ENCODE measurements at places on chromosomes 6 and 20.

GRCh38 chr20:53080969-53081871, 109.1 kb downstream of the TSHZ2 start:
- DNase-seq, result peak; percentile 23

DNA sequence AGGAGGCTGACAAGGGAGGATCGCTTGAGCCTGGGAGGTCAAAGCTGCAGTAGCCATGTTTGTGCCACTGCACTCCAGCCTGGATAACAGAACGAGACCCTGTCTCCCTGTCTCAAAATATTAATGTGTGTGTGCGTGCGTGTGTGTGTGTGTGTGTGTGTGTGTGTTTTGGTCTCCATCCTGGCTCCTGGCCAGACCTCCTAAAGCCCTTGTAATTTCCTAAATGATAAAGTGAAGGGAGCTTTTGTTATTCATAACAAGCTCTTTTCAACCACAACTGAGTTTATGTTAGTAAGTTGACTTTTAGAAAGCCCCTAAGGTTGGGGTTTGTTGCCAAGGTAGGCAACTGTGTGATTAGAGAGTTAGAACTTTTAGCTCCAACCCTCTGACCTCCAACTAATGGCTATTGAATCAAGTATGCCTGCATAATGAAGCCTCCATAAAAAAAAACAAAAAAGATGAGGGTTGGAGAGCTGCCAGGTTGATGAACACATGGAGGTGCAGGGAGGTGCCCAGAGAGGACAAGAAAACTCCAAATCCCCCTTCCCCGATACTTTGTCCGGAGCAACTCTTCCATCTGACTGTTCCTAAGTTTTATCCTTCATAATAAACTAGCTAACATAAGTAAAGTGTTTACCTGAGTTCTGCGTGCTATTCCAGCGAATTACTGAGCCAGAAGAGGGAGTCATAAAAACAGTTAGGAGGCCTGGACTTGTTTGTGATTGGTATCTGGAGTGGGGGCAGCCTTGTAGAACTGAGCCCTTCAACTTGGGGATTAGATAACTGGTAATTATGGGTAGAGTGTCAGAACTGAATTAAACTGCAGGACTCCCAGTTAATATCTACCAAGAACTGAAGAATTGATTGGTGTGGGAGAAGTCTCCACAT, 5.3 kb upstream of the AIF1 start:
- DNase-seq, result no peak

DNA sequence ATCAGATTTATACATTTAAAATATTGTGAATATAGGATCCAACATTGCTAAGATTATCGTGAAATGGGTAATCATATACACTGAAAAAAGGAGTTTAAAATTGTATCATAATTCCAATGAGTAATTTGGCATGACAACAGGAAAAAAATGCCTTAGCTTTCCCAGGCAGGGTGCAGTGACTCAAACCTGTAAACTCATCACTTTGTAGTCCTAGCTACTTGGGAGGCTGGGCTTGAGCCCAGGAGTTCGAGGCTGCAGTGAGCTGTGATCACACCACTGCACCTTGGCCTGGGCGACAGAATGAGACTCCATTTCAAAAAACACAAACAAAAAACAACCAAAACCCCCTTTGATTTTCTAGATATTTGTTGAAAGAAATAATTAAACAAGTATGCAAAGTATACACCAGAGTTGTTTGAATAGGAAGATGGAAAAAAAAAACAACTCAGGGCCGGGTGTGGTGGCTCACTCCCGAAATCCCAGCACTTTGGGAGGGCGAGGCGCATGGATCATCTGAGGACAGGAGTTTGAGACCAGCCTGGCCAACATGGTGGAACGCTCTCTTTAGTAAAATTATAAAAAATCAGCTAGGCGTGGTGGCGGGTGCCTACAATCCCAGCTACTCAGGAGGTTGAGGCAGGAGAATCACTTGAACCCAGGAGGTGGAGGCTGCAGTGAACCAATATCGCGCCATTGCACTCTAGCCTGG, 98.7 kb downstream of the TRERF1 start:
- DNase-seq, result peak; percentile 78

DNA sequence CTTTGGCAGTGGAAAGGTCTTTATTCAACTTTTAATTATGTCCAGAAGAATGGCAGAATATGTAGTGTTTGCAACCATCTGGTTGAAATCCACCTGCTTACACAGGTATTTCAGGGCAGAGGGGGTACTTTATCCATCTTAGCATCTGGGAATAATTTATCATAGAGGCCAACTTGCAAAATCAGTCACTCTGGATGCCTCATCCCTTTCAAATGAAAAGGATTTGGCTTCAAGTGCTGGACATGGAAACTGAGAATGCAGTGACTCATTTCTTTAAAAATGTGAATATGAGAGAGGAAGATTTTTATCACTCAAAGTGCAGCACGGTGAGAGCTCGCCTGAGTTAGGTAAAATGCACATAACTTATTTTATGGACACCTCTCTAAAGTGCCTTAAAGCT, 758.3 kb downstream of the KIF16B start:
- DNase-seq, result no peak

DNA sequence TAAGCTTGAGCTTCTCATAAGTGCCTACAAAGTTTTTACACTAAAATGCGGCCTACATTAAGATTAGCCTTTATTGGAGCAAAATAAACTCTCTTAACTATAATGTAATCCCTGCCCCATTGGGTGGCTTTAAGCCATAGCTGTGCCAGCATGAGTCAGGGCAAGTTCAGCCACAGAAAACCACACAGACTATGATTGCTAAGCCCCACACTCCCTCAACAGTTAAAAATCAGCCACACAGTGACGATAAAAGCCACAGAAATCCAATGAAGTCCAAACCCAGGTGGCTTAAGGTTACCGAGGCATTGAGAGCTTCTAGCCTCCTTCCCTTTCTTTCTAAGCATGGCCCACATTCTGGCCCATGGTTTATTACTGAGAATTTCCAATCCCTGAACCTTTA, 61.6 kb downstream of the GRM1 start:
- DNase-seq, result peak; percentile 3

DNA sequence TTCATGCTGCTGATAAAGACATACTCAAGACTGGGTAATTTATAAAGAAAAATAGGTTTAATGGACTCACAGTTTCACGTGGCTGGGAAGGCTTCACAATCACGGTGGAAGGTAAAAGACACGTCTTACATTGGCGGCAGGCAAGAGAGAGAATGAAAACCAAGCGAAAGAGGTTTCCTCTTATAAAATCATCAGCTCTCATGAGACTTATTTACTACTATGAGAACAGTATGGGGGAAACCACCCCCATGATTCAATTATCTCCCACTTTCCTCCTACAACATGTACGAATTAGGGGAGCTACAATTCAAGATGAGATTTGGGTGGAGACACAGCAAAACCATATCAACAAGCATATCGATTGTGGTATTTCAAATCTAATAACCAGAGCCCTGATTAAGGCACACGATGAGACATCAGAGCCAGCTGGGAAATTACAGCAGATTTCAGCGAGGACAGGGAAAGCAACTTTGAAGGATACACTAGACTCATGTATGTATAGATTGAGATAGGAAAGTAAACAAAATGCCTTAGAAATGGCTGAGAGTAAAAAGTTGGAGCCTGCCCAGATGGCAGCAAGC, 129.8 kb upstream of the GJE1 start:
- DNase-seq, result no peak

- DNase-seq, result peak; percentile 32
Observed at GRCh38 chr20:50520222-50520880, 10.2 kb downstream of the PTPN1 start.

DNA sequence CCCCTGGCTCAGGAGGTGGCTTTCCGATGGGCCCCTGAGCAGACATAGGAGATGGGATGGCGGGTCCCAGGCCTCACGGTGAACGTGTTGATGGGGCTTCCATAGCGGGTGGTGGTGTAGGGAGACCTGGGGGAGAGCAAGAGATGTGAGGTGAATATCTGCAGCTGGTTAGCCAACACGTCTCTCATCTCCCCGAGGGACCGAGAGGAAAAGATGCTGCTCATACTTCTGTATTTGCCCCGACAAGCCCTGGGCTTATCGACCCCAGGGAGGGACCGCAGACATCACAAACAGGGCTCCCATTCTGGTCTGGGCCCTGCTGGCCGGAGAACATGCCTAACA, 38.7 kb downstream of the C6orf132 start:
- DNase-seq, result no peak

DNA sequence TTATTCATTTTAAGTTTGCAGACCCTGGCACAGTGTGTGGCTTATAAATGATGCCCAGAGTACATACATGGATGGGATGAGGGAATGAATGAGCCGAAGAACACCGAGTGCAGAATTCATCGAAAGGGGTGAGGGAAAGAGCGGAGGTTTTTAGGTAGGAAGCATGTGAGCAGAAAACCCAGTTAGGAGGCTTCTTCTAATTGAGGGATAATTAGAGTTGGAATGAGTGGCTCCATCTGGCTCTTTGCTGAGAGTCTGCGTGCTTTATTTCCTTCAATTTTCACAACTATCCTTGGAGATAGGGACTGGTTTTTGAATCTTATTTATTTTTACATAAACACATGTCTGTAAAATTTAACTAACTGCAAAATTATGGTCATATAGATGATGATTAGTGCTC, 150.7 kb downstream of the DOK5 start:
- no peak for DNase-seq

DNA sequence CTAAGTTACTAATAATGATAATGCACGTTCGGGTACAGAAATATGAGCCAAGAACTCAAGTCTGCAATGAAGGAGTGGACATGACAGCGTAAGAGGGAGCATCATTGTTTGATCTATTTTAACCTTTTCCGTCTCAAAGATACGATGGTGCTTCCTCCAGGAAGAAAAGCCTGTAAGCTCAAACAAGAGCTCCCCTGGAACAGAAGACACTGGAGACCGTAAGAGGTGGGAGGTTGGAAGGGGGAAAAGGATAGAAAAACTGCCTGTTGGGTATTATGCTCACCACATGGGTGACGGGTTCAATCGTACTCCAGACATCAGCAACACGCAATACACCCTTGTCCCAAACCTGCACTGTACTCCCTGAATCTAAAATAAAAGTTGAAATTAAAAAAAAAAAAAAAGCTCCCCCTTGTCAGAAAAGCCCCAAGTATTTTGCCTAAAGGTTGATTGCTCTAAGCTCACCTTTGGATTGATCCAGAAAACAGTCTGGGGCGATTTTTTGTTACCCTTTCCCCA, 180.5 kb downstream of the TRIM27 start:
- DNase-seq, result no peak

GRCh38 chr6:33317419-33317668, 200 bp downstream of the ZBTB22 start:
- no peak for DNase-seq

DNA sequence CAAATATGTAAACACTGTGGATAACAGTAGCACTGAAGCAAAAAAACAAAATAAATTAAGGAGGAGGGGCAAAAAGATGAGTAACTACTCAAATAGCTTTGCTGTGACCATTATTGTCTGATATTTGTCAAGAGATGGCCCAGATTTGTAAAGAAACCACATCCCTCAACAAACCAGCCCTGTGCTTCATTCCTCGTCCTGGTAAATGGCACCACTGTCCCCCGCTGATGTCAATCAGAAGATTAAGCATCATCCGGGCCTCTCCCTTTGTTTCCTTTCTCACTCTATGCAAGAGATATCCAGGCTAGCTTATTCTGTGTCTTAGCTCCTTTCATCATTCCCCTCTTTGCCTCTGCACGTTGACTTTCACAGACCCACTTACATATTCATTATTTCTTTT, 259.0 kb downstream of the SYNE1 start:
- peak; percentile 70 for DNase-seq

GRCh38 chr6:119637768-119638167, 288.2 kb upstream of the MAN1A1 start:
- DNase-seq, result no peak

DNA sequence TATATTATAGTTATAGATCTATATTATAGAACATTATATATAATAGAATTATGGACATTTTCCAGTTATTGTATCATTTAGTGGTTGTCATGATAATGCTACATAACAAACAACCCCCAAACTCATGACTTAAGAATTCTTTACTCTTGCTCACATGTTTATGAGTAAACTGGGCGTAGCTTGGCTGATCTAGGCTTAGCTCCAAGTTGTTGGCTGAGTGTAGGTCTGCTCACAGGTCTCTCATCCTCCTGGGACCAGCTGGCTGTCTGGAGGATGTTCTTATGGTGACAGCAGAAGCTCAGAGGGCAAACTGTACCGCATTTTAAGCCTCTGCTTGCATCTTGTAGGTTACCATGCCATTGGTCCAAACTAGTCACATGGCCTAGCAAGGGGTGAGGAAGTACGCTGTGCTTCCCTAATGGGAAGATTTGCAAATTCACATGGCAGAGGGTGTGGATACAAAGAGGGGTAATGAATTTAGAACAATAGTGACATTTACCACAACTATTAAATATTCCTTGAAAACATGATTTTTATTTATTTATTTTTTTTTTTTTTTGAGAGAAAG, 34.2 kb downstream of the ARHGAP40 start:
- no peak for DNase-seq

DNA sequence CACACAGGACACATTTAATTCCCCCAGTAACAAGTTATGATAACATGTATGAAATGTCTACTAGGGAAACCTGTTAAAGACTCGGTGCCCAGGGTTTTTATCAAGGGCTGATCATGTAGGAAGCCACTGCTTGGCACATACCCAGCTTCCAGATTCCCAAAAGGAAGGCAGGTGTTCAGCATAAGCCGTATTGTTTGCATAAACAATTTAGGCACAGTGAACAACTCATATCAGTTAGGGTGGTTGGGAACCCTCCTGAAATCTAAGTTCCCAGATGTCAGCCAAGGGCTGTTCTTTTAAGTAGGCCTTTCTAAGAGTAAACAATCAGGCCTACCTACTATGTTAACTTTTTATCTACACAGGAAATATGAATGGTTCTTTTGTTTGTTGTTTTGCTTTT, 74.1 kb downstream of the ASXL1 start:
- DNase-seq, result no peak

DNA sequence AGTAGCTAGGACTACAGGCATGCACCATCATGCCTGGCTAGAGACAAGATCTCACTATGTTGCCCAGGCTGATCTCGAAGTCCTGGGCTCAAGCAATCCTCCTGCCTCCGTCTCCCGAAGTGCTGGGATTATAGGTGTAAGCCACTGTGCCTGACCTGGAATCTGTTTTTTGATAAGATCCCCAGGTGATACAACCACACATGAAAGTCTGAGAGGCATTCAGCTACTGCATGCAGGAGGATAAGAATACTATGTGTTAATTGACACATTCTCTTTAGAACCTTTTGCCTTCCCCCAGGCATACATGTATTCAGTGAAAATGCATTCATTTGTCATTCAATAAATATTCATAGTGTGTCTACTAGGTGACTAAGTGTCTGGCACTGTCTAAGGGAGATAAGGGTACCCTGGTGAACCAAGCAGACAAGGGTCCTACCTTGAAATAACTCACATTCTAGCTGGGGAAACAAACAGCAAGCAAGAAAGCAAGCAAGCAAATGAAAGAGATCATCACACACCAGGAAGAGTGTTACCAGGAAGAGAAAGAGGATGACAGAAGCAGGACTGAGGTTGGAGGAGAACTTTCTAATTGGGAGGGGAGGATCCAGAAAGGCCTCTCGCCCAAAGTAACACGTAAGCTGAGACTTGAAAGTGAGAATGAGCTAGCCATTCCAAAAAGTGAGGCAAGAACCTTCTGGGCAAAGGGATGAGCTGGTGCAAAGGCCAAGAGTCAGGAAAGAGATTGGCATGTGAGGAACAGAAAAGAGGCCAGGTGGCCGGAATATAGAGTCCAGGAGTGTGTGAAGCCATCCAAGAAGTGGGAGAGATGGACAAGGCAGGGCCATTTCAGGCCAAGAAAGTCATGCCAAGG, 6.5 kb downstream of the GFOD1 start:
- DNase-seq, result no peak
